Fibroblast of the aortic adventitia (primary cell): ENCODE measurements at places on chromosomes 3 and 15. TPM values are rescaled to one million over a fixed set of nuclear protein-coding genes. Genes with fewer than 3 reads are reported as not detected.

POLQ gene
- 0.49 and 10.1 TPM in 2 replicates for total RNA-seq

LYSMD2 gene
- 3.1 and 7.6 TPM in 2 replicates for total RNA-seq

STOML1 gene
- 6.8 and 19.0 TPM in 2 replicates for total RNA-seq

PROS1 gene
- 57.1 and 109 TPM in 2 replicates for total RNA-seq

PRICKLE2 gene
- total RNA-seq: 22.0 and 45.1 TPM in 2 replicates

MUC13 gene
- not detected in 2 replicates for total RNA-seq

GATM gene
- total RNA-seq: 0.18 and 0.57 TPM in 2 replicates

EEF1AKMT4 gene
- total RNA-seq: 1.6 and 2.5 TPM in 2 replicates

GOLGA8R gene
- total RNA-seq: 0.33 and 2.3 TPM in 2 replicates

MUC4 gene
- not detected in 2 replicates for total RNA-seq

SIDT1 gene
- not detected in 2 replicates for total RNA-seq

SAXO2 gene
- 0.25 and 1.4 TPM in 2 replicates for total RNA-seq

FAM174B gene
- 2.2 and 5.5 TPM in 2 replicates for total RNA-seq

OR5K2 gene
- total RNA-seq: not detected in 2 replicates

SERPINI1 gene
- 3.4 and 3.7 TPM in 2 replicates for total RNA-seq

CFAP44 gene
- total RNA-seq: 5.1 and 11.0 TPM in 2 replicates

CLDN18 gene
- not detected in 2 replicates for total RNA-seq

GP9 gene
- not detected in 2 replicates for total RNA-seq

LRRN1 gene
- 1.7 TPM in 1 of 2 replicates, not detected in the other for total RNA-seq

CX3CR1 gene
- not detected in 2 replicates for total RNA-seq
